Activated CD4-positive, alpha-beta T cell treated with anti-CD3 and anti-CD28 coated beads for 24 hours (primary cell): ENCODE measurements at places on chromosomes 3 and 15.

DNA sequence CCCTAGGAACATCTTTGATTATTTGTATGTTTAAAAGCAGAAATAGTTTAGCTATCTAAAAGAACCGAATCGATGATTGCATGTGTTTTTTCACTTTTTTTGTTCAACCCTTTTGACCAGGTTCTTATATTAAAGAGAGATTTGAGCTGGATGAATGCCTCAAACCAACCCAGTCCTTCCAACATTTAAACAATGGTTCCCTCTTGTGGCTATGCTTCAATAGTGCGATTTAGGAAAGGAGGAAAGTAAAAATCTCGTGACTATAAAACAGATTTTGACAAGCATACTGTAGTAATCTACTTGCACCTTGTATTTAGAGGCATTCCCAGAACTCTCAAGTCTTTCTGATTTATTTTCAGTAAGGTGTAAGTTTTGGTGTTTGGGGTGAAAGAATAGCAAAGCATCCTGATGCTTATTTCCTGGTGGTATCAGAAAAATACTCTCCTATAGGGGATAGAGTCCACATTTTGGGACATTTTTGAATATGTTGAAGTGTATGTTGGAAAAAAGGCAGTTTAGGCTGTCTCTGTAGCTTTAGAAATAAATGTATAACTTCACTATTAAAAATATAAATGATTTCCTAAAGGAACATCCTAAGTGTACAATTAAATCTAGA is 159.6 kb upstream of the KCNH8 start:
- DNase-seq, result no peak

DNA sequence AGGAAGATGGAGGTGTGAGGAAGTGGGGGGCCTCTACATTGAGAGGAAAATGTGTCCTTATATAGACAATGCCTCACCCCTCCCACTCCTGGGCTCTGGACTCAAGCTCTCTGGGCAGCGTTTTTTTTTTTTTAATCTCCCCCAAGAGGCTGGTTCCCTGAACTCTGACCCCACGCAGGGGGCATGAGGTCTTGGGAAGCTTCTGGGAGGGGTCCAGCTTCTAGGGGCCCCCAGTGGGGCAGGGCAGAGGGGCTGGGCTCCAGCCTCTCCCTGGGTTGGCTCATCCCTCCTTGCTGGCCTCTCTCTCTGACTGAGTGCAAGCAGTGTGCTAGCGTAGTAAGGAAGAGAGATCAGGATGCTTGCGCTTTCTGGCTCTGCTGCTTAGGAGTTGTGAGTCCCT is 101.4 kb upstream of the HACD2 start:
- DNase-seq, result no peak

- no peak for DNase-seq
Observed at GRCh38 chr3:47580481-47580880, 1.8 kb upstream of the CSPG5 start.

DNA sequence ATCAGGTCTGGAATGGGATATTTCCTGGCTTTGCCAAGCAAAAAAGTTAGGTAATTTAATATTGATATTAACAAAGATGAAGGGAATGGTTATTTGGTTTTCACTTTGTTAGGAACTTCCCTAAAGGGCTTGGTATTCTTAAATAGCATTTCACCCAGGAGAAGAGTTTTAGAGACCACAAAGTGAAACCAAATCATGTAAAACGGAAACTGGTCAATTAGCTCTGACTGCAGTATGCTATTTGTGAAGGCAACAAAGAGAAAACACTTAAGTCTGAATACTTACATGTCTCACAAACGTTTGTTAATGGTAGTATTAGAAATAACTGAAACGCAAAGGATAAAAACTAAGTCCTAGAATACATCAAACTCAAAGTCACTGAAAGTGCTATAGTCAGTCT is 32.4 kb upstream of the SETMAR start:
- no peak for DNase-seq

- DNase-seq, result no peak
Observed at GRCh38 chr3:15801298-15801697, 3.5 kb upstream of the ANKRD28 start.
